ENCODE measurements at places on chromosomes 16 and 17.
A peak's percentile ranks its signal among the peaks of the same experiment; 100 is the strongest.

DNA sequence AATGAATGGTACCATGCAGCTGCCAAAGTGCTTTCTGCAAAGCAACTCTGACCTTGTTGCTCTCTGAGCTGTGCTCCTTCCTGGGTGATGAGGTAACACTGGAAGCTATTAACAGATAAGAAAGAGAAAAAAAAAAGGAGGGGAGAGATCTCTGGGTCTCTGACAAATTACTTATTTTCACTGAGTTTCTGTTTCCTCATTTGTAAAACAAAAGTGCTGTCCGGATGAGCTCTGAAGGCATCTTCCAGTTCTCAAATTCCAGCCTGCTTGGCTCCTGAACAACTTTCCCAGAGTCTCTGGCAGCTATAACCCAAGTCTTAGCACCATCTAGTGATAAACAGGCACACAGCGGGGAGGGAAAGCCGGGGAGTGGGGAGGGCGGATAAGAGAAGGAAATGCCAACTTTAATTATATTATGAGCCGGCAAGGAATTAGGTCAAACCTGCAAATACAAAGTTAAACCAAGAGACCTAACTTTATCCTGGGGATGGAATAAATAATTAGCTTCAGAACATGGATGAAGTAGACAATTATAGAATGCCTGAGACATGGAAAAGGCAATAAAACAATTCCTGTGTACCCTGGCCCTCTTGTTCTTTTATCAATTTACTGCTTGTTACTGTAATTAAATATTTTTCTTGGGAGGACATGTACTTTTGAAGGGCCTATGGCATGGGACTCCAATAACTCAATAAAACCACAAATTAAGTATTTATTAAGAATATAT lies 61.3 kb upstream of the KIFC3 start:
- peak; percentile 74 for DNase-seq

GRCh38 chr17:72724267-72724666 lies 368.2 kb downstream of the SLC39A11 start:
- DNase-seq: no peak

- no peak for DNase-seq
Observed at GRCh38 chr17:18319604-18320256, 4.6 kb downstream of the SMCR8 start.

DNA sequence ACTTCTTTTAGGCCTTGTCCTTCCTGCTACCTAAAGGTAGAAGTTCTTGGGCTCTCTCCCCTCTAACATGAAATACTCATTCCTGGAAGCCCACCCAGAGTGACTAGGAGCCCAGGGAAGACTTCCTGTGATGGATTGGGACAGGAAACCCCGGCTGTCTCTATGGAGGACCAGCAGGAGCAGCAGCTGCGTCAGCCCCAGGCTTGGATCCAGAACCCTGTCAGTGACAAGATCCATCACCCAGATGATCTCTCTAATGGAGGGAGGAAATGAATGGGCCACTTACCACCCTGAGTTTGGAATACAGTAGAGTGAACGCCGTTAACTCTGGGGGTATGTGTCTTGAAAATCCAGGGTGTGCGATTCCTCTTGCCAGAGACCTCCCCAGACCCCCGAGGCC lies 195.7 kb upstream of the WSCD1 start:
- no peak for DNase-seq

- DNase-seq: no peak
Observed at GRCh38 chr16:58020628-58021521, 4.7 kb upstream of the MMP15 start.

DNA sequence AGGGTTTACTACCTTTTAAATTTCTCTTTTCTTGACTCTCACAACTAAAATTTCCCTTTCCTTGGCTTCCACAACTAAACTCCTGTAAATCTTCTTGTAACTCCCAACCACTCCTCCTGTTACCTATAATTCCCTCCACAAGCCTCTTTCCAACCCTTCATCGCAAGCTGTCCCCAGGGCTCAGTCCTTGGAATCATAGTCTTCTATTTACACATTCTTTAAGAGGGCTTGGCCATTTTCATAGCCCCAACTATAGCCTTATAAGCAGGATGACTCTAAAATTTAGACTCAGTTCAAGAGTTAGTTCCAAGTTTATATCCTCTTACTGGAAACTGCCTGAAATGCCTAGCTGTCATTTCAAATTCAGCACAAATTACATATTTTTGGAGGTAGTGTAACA lies 23.9 kb downstream of the GLG1 start:
- DNase-seq: no peak

DNA sequence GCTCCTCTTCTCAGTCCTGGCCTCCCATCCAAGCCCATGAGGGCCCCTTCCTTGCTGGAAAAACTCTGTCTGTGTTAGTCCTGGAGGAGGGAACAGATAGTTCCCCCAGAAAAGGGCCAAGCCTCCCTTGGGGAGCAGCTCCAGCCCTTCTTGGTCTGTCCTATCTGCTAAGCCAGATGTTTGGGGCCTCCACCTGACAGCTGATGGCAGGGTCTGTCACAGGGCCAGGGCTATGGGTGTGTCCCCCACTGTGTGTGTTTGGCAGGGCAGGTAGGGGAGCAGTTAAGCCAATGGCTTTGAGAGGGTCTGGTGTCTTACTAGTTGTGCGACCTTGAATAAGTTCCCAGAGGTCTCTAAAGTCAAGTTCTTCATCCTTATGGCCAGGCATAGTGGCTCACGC lies 13.6 kb upstream of the SLC4A1 start:
- DNase-seq: no peak

DNA sequence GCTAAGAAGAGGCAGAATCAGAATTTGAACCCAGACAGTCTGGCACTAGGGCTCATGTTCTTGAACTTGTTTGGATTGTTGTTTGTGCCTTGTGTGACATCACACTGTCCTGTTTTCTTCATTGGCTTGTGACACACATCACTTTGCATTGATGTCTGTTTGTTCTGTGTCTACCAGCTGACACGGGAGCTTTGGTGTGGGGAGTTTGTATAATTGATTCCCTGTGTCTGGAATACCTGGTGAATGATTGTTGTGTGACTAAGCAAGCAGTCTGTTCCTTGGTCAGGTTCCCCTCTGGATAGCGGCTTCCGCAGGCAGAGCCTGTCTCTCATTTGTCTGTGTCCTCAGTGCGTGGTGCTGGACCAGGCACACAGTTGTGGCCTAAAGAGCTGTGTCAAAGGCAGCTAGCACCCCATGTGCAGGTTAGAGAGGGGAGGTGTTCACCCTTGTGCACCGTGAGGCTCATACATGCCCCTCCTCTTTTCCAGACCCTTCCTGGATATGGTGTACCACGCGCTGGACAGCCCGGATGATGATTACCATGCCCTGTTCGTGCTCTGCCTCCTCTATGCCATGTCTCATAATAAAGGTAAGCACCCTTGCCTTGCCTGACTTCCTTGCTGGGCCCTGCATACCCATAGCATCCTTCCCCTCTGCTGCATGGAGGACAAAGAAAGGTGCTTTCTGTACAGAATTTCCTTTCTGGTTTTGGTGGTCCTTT lies 80.1 kb downstream of the CLEC16A start:
- no peak for DNase-seq

GRCh38 chr17:28738680-28739384 lies 5.0 kb upstream of the TRAF4 start:
- no peak for DNase-seq

DNA sequence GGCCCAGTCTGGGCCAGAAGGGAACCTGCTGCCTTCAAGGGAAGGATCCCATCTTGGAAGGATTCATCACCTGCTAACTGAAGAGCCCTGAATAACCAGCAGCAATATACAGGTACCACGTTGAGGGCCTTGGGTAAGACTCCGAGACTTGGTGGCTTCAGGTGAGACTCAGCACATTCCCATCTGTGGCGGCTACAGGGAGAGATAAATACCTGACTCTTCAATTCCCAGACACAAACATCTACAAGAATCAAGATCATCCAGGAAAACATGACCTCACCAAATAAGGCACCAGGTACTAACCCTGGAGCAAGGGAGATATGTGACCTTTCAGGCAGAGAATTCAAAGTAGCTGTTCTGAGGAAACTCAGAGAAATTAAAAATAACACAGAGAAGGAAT lies 99.5 kb downstream of the DYNLRB2 start:
- no peak for DNase-seq

- DNase-seq: no peak
Observed at GRCh38 chr16:67987460-67988160, 7.3 kb upstream of the DPEP3 start.

DNA sequence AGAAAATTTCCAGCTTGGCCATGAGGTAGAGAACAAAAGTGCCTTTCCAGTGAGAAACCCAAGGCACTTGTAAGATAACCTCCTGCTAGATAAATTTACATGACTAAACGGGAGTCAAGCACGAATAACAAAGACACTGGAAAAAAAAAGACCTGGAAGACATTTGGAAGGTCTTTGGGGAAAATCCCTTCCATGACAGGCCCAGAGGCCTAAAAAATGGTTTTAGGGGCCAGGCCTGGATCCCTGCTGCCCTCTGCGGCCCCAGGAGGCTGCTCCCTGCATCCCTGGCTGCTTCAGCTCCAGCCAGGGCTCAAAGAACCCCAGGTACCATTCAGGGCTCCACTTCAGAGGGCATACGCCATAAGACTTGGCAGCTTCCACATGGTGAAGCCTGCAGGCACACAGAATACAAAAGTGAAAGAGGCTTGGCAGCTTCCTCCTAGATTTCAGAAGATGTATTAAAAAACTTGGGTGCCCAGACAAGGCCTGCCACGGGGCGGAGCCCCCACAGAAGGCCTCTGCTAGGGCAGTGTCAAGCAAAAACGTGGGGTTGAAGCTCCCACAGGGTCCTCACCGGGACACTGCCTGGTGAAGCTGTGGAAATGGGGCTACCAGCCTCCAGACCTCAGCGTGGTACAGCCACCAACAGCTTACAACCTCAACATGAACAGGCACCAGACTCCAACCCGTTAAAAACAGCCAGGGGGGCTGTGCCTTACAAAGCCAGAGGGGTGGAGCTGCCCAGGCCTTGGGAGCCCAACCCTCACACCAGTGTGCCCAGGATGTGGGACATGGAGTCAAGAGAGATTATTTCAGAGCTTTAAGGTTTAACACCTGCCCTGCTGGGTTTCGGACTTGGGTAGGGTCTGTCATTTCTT lies 77.1 kb downstream of the SDK2 start:
- no peak for DNase-seq

- peak; percentile 56 for DNase-seq
Observed at GRCh38 chr17:6505425-6506142, 50.8 kb downstream of the PITPNM3 start.

DNA sequence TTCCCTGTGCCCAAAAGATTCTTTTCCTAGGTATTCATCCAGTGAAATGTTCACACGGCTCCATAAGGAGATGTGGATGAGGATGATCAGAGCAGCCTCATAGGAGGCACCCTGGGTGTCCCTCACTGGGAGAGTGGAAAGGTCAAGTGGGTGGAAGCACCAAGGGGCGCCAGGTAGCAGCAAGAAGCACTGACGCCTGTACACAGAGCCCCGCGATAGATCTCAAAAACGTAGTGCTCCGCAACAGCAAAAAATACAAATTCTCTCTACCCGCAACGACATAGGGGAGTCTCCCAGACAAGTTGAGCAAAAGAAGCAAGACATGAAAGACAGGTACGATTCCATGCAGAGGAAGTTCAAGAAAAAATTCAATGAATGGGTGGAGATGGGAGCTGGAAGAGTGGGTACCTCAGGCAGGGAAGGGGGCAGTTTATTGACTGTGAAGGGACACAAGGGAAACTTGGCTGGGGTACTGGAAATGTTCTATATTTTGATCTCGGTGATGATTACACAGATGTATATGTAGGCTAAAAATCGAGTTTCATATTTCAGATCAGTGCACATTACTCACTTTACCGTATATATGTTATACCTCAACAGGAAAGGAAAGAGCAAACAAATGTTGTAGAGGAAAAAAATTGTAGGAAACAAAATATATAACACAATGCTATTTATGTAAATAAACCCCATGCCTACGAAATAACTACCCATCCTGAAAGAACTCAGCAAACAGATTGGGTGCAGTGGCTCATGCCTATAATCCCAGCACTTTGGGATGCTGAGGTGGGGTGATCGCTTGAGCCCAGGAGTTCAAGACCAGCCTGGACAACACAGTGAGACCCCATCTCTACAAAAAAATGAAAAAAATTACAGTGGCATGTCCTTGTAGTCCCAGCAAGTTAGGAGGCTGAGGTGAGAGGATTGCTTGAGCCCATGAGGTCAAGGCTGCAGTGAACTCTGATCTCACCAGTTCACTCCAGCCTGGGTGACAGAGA lies 17.8 kb upstream of the ETV4 start:
- no peak for DNase-seq

- peak; percentile 75 for DNase-seq
Observed at GRCh38 chr16:28610595-28611191, 849 bp upstream of the SULT1A1 start.

DNA sequence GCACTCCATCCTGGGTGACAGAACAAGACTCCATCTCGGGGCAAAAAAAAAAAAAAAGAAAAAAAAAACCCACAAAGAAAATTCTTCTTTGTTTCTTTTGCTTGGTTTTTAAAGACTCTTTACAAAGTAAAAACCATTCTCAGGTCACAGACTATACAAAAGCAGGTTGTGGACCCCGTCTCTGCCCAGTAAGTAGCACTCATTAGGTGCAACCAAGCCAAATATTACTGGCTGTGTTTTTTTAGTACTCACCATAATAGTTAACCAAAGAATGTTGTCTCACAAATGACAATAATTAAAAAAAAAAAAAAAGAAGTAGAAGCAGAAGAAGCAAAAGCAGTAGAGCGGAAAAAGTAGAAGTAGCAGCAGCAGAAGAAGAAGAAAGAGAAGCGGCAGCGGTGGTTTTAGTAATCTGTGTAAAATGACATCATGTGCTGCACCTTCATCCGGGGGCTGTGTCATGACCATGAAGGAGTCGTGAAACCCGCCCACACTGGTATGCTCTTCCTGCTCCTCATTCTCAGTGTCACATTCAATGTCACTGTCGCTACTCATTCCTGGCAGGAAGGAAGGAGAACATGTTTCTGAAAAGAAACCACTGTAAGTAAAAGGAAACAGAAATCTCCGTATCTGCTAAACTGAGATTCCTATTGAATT lies 105.4 kb downstream of the TRIM37 start:
- DNase-seq: no peak

GRCh38 chr17:7849751-7850504 lies 4.9 kb upstream of the TMEM88 start:
- no peak for DNase-seq

DNA sequence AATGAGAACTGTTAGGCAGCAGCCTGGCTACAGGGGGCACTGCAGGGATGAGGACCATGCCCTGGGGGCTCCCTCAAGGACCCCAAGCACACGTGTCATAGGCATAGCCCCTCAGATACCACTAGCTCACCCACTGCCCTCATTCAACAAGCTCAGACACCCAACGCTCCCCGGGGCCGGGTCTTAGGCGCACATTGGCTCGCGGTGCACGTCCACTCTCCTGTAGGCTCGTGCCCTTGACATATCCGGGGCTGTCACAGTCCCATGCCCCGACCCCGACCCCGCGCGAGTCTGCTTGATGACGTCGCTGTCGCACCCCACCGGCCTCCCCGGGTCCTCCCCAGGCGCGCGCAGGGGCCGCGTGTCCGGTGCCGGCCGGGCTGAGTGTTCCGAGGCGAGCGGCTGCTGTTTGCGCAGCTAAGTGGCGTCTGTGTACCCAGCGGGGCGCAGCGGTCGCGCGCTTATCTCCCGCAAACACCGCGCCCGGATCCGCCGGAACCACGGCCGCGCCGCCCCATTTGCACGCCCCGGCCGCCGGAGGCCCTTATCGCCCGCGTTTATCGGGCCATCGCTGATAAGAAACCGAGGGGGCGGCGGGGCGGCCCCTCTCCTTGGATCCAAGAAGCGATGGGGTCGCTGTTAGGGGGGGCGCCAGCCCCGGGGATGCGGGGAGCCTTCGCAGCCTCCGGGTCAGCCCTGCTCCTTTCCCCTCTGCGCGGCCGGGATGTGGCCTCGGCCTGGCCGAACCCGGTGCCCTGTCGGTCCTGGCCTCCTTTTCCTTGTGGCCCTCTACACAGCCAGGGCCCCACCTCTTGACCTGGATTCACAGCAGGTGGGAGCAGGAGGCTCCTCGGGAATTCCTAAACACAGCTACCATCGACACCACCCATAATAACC lies 20.7 kb upstream of the NAGS start:
- no peak for DNase-seq

Data from coronary artery (tissue), 2 donors.